Neural progenitor cell (in vitro differentiated cells): ENCODE measurements at places on chromosomes 1 and 21.

- DNase-seq, result no peak
Observed at GRCh38 chr1:226125831-226126230, 60.7 kb downstream of the ACBD3 start.

GRCh38 chr1:19476450-19477190 is 8.7 kb downstream of the CAPZB start:
- no peak for DNase-seq

DNA sequence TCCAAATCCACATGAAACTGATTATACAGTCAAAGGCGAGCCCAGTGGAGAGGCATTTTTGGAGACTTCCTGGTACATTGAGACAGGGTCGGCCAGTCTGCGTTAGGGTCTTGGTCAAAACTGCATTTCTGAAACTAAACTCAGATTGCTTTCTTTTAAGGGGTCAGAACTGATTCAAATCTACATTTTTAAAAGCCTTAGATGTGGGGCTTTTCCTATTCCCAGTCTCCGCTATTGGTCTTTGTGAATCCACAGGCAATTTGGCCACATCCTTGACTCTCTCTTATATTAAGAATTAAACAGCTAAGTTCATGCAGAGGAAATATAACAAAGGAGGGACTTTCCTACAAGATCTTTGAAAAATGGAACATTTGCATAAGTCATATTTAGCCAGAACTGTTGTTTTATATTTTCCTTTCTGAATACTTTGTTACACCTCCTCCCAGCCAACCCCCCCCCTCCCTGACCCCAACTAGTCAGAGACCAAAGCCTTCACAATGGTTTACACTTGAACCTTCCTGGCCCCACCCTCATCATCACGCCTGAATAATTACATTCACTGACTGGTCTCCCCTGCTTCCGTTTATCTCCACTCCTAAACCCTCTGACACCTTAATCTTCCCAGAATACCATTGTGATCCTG is 30.9 kb downstream of the SELL start:
- no peak for DNase-seq

DNA sequence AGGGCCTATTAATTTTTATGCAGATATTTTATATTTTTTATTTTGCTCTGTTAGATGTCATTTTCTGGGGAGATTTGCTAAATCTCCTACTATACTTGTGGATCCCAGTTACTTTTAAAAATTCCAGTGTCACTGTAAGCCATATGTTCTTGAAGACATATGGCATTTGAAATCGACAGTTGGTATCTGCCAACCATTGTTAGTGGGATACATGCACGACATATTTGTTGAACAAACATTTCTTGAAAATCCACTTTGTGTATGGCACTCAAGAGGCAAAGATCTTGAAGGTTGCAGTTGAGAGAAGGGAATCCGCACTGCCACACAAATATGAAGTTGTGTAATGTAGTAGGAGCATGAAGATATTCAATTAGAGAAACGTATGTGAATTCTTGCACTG is 287.7 kb downstream of the HHAT start:
- no peak for DNase-seq

- DNase-seq, result peak; percentile 34
Observed at GRCh38 chr1:173914366-173914871, 2.7 kb downstream of the SERPINC1 start.

DNA sequence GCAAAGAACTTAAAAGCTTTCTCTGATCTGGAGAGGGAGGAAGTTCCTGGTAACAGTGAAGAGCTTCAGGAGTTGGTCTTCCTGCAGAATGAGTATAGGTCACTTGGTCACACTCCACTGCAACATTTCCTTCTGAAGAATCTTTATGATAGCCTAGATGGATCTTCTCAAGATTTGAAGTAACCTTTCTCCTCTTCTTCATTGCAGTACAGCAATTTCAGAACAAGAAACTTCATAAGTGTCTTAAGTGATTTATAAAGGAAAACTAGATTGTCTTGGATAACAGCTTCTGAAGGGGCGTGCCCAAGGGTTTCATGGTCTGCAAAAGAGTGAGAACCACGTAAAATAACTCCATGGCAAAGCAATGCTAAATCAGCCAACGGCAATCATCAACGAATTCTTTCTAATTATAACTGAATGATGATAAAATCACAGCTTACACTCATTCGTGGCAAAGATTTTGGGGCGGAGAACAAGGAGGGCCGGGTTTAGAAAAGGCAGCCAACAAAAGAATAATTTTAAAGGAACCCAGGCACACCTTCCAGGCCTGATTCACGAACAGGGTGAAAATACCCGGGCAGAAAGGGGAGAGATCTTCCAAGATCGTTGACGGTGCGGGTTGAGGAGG is 53.9 kb upstream of the ASPM start:
- peak; percentile 12 for DNase-seq

- no peak for DNase-seq
Observed at GRCh38 chr1:72524021-72524420, 241.7 kb upstream of the NEGR1 start.

GRCh38 chr1:110240476-110241210 is 30.5 kb downstream of the KCNC4 start:
- peak; percentile 34 for DNase-seq

GRCh38 chr1:64496606-64497005 is 26.7 kb downstream of the CACHD1 start:
- DNase-seq, result no peak
